T follicular helper cell (primary cell): ENCODE measurements at places on chromosomes 5 and 9.

DNA sequence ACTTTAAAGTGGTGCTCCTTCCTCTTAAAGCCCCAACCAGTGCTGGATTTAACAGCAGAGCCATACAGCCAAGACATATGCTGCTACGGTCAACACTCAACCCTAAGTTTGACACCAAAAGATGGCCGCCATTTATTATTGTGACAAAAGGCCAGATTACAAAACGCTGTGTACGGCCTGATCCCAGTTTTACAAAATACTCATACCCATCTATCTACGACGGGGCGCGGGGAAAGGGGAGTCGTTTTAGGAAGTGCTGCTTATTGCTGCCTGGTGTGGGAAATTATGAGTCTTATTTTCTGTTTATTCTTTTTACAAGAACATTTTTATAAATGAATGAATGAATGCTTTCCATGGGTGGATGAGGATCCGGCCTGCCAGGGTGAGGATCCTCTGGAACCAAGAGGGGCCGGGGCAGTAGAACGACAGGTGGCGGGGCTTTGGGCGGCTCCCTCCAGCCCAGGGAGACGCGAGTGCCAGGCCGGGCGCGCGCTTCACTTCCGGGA, 457 bp upstream of the IDNK start:
- peak; percentile 48 for DNase-seq

- no peak for DNase-seq
Observed at GRCh38 chr5:78518365-78519197, 130.0 kb downstream of the LHFPL2 start.

DNA sequence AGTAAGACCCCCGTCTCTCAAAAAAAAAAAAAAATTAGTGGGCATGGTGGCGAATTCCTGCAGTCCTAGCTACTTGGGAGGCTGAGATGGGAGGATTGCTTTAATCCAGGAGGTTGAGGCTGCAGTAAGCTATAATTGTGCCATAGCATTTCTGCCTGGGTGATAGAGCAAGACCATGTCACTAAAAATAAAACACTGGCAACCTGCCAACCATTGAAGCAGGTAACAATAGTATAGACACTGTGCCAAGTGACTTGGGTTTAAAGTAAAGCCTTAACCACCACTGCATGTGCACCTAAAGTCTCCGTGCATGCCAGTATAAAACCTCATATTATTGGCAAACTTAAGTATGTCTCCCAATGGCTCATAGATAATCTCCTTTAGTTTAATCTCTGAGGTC, 3.4 kb upstream of the APBA1 start:
- no peak for DNase-seq

GRCh38 chr5:7493081-7493480, 97.1 kb downstream of the ADCY2 start:
- DNase-seq, result no peak

DNA sequence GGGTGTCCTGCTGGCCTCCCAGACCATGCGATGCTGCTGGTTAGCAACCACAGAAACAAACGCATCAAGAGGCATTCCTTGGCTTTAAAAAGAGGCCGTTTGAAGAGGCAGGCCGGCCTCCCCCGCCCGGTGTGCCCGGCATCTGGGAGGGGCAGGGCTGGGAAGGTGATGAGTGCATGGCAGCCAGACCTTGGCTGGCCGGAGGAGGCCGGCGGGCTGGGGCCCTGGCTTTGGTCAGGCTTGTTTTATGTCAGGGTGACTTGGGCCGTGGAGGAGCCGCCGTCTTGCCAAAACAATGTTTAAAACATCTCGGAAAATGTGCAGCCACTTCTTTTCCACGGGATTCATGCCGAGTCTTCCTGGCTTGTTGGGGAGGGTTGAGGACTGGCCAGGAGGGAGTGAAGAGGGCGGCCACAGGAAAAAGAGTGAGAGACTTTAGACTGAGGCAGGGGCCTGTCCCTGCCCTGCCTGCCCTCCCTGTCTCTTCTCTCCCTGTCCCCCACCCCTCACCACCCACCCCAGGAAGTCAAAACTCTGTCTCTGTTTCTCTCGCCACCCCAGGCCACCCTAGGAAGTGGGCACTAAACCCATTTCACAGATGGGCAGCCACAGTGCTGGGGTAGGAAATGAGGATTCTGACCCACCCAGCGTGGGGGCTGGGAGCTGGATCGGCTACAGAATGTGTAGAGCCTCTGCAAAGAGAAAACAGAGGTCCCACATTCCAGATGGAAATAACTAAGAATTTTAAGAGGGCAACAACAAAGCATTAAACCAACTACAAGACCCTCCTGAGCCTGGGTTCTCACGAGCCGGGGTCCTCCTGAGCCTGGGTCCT, 143.0 kb downstream of the RXRA start:
- no peak for DNase-seq

DNA sequence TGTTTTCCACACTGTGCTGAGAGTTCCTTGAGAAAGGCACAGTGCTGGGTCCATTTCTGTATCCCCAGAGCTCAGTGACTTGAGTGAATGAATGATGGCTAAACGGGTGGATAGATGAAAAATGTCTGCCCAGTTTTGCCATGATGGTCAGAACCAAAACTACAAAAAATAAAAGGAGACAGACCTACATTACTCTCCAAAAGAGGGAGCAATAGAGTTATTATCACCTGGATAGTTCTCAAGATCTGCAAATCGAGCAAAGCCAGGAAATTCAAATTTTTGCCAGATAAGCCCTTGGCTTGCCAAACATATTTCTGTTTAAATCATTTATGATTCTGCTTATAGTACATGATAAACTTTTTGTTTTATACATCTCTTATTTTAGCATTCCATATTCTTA, 214.2 kb upstream of the ZNF462 start:
- DNase-seq, result no peak

- DNase-seq, result no peak
Observed at GRCh38 chr5:145937432-145938250, 1.3 kb downstream of the SH3RF2 start.

DNA sequence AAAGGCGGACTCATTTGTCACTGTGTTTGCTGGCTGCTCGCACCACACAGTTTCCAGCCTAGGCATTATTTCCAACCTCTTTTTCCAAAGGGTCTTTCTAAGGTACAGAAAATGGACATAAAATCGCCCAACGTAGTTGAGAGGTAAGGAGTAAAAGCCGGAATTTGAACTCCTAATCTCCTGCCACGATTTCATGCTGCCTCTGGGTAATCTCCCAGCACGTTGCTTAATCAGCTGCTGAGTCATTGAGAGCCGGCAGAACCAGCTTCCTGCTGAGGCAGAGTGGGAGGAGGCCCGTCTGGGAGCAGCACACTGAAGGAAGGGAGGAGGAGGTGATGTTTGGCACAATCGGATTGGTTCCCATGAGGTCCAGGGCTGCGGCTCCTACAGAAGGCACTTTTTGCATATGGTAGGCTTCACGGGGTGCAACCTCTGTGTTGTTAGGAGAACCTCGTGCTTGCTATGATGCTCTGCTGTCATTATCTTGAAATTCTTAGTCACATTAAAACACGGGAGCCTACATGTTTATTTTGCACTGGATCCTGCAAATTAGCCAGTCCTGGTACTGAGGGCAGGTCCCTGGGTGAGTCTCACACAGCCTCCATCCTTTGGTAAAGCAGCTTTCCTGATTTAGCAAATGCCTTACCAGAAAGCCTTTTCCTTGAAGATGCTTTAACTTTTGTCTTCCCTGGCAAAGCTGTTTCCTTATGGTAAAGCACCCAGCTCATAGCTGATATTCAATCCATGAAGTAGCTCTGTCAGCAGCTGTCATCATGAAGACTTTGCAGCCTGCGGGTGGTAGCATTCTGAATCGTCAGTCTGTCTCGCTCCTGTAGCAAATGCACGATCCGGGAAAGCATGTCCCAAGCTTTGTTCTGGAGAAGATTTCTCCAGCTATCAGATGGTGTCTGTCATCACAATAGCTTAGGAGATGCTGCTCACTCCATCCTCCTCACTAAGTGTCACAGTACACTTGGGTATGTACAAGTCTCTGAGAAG, 191.6 kb upstream of the MSX2 start:
- no peak for DNase-seq

DNA sequence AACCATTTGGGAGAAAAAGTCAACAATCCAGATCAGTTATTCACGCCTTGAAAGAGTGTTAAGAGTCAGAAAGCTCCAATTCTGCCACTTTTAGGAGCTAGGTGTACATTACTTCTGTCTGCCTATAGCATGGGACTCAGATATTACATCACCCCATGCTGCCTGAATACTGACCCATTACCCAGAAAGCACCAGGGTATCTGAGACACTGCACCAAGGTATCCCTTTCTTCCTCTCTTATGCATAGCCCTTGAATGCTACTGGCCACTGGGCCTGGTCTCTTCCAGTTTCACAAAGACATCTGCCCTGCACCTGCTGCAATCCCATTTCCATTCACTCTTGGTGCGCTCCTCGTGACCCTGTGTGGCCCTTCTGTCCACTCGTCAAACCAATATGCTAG, 2.6 kb downstream of the STRBP start:
- DNase-seq, result no peak

- no peak for DNase-seq
Observed at GRCh38 chr5:65926893-65927292, 518 bp downstream of the ERBIN start.

DNA sequence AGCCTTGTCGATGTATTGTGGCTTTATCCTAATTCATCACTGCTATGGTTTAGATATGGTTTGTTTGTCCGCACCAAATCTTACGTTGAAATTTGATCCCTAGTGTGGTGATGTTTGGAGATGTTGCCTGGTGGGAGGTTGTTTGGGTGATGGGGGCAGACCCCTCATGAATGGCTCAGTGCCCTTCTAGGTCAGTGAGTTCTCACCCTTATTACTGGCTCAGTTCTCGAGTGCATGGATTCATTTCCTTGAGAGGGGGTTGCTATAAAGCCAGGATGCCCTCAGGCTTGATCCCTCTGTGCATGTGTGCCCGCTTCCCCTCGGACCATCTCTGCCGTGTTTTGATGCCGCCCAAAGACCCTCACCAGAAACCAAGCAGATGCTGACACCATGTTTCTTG, 114.4 kb downstream of the CHSY3 start:
- DNase-seq, result no peak

DNA sequence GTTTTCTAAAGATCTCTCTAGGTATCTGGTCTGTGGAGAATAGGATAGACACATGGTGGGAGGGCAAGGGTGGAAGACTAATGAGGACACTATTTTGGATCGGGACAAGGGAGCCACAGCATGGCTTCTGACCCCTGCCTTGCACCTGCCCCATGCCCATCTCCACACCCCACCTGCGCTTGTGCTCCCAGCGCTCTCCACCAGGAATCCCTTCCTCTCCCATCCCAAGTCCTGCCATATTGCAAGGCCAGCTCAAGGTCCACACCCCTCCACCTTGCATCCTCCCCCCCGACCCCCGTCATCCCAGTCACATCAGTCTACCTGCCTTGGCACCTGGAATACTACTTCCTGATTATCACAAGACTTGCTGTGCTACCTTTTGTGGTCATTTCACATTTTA, 44.2 kb upstream of the RETREG1 start:
- no peak for DNase-seq

DNA sequence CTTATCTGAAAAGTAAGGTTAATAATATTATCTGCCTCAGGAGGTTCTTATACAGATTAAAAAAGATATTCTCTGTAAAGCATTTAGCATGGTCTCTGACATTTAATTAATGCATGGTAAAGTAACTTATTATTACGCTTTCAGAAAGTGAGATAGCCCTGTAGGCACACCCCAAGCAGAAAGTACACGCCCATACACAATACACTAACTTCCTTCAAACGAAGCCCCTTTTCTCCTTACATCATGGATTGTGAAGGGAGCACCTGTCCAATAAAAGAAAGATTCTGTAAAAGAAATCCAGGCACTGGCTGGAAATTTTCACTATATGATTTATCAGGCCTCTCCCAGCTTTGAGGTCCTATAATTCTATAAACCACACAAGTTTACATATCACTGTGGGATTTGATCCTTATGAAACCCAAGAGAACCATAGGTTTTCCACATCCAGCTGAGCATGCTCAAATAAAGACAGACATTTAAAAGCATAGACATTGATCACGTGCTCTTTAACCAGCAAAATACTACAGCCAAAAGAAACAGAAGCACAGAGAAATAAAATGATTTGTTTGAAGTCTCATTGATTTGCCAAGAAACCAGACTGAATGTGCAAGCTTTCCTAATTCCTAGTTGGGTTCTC, 14.1 kb upstream of the NR3C1 start:
- no peak for DNase-seq

DNA sequence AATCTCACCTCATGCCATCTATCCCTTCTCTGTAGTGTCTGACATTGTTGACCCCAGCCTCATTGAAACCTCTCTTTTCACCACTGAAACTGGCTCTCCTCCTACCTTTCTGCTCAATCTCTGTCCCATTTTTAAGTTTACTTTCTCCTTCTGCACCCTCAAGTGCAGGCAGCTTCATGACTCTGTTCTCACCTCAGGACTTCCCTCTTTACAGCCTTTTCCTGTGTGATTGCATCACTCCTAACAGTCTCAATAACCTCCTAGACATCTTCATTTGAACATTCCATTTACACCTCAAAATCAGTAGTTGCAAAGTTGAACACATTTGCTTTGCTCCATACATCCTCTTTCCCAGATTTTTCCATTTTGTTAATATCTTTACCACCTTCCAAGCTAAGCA, 172.1 kb downstream of the RASEF start:
- DNase-seq, result no peak

- no peak for DNase-seq
Observed at GRCh38 chr9:134100040-134100439, 32.2 kb upstream of the BRD3 start.

- DNase-seq, result no peak
Observed at GRCh38 chr9:75083188-75083970, 4.6 kb downstream of the NMRK1 start.

DNA sequence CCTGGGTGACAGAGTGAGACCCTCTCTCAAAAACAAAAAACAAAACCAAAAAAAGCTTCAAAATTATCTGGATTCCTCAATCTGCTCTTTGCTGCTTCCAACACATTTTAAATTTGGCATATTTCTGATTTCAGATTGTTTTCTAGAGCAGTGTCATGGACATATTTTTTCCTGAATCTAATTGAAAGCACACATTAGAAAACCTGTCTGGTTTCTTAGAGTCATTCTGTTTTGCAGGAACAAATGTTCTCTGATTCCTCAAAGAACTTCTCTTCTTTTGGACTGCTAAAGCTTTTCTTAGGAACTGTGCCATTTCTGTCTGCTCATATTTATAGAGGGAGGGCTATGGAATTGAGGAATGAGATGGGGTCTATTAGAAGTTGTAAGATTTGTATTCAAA, 81.6 kb downstream of the RAI14 start:
- no peak for DNase-seq

GRCh38 chr5:145660897-145661640, 174.1 kb downstream of the PRELID2 start:
- no peak for DNase-seq

GRCh38 chr9:132370592-132370991, 15.8 kb upstream of the SETX start:
- DNase-seq, result no peak

DNA sequence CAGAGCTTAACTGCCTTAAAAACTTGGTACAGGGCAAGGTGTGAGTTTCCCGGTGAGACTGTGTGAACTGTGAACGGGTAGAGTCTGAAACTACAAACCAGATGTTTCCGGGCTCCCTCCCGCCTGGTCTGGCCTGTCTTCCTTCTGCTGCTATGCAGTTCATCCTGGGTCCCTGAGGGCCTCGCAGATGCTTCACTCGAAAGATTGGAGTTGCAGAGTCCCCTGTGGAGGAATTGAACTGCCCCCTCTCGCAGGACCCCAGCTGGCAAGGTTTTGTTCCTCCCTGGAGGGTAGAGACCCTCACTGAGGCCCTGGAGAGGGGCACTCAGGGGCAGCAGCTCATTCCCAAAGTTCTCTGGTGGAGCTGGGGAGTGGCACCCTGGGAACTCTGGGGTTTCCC, 533 bp downstream of the DCANP1 start:
- no peak for DNase-seq

- no peak for DNase-seq
Observed at GRCh38 chr9:38675831-38676230, 44.1 kb downstream of the FAM240B start.

GRCh38 chr5:137695651-137696428, 40.0 kb downstream of the KLHL3 start:
- no peak for DNase-seq
